ENCODE measurements at places on chromosomes 6 and 20. TPM values are rescaled to one million over a fixed set of nuclear protein-coding genes. Genes with fewer than 3 reads are reported as not detected.

Gene CTAGE9
- total RNA-seq, result not detected

Gene PPP1R14C
- 28.9 TPM for total RNA-seq

Gene CHD6
- total RNA-seq, result 29.4 TPM

GRCh38 chr20:45183084-45183483 is 8.4 kb downstream of the PI3 start:
- DNase-seq, result no peak

Gene TNFRSF21
- total RNA-seq, result 67.7 TPM

GRCh38 chr20:62296724-62297448 is 5.9 kb upstream of the ADRM1 start:
- no peak for DNase-seq

DNA sequence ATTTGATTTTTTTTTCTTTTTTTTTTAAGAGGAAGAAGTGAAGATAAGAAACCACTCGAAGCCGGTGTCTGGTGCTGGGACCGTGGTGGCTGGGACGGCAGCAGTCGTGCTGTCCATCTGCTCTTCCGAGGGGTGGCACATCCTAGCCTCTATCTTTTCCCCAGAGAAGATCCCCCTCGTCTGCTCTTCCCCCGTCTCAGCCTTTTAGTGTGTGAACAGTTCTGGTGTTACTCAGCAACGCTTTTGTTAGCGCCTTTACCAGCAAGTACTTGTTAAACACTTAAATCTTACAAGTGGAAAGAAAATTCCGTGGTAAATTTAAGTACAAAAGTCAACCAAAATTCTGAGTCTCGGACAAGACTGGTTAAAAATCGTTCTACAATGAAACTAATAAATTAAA is 90.1 kb downstream of the RSPH3 start:
- no peak for DNase-seq

DNA sequence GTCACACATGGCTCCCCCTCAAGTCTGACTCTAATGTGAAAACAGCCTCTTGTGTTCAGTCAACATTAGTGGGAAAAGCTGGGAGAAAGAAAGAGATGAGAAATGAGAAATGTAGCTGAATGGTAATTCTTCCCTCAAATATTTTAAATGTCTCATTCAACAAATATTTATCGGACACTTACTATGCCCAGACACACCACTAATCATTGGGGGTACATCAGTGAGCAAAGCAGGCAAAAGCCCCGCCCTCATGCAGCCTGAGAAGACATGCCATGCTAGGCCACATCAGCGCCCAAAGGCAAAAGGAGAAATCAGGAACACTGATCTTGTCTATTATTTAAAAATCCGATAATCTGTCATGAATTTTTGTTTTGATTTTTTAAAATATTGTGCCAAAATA is 89.9 kb upstream of the ASF1A start:
- DNase-seq, result no peak

- DNase-seq, result no peak
These were observed 43.4 kb downstream of the RALY start for GRCh38 chr20:34037121-34037520.

DNA sequence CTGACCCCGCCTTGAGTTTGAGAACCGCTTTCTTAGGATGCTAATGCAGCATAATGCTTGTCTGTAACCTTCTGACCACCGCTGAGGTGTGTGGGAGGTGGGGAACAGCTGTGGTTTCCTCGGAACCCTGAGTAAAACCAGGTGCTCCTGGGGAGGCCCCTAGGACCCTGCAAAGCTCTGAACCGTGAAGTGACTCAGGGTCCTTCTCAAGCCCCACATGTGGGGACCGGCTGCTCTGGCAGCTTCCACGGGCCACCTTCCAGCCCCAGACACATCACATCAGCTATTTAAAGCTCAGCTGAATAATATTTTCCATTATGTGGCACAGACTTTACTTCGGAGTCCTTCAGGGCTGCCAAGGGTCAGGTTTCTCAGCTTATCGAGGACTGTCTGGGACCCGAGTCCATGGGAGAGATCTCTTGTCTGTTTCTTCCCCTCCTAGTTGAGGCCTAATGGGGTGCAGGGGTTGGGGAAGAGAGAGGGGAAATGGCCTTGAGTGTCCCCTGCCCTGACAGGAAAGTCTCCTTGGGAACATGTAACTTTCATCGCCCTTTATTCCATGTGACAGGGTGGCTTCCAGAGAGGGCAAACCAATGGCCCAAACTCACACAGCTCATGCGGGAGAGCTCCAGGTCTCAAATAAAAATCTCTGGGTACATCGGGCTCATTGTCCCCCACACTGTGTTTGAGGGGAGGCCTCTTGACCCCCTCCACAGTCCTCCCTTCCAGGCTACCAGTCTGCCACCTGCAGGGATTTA is 186.1 kb upstream of the SLC24A3 start:
- DNase-seq, result no peak

Gene TGM3
- total RNA-seq, result 0.36 TPM

Gene OPN5
- total RNA-seq, result not detected
